ENCODE measurements at places on chromosomes 11 and 22.

GRCh38 chr11:62543680-62544444 is 2.7 kb downstream of the AHNAK start:
- no peak for DNase-seq

DNA sequence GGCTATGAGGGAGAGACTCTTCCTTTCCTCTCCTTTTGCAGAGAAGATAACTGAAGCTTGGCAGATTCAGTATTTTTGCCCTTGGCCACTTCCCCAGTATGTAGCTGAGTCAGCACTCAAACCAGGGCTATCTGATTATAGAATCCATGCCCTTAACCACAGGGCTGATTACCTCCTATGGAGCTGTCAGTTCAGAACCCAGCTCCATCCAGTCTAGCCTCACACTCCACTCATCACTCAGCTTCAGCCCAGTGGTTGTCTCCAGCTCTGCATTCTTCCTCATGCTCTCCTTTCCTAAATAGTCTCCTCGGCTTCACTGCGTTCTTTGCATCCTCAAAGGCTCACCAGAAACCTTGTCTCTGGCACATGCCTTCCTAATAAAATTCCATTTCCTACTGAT is 151.6 kb upstream of the BLID start:
- no peak for DNase-seq

- no peak for DNase-seq
Observed at GRCh38 chr11:33617672-33618350, 82.8 kb downstream of the C11orf91 start.

- no peak for DNase-seq
Observed at GRCh38 chr11:44434191-44434590, 124.3 kb upstream of the ALX4 start.

DNA sequence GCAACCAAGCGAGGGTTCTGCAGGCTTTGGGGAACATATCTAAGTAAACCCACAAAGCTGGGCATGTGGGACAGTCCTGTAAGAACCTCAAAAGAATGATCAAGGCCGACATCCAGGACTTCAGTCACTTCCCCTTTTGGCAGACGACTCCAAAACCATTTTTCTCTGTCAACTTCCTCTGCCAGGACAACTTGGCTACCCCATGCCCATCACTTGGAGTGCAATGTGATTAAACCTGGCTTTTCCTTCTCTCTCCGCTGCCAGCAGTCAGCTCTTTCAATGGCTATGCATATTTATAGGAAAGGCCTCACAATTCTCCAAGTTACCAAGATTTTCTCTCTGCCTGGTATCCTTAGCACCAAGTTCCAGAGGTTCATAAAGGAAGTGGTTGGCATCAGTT is 78.9 kb downstream of the C11orf58 start:
- no peak for DNase-seq

DNA sequence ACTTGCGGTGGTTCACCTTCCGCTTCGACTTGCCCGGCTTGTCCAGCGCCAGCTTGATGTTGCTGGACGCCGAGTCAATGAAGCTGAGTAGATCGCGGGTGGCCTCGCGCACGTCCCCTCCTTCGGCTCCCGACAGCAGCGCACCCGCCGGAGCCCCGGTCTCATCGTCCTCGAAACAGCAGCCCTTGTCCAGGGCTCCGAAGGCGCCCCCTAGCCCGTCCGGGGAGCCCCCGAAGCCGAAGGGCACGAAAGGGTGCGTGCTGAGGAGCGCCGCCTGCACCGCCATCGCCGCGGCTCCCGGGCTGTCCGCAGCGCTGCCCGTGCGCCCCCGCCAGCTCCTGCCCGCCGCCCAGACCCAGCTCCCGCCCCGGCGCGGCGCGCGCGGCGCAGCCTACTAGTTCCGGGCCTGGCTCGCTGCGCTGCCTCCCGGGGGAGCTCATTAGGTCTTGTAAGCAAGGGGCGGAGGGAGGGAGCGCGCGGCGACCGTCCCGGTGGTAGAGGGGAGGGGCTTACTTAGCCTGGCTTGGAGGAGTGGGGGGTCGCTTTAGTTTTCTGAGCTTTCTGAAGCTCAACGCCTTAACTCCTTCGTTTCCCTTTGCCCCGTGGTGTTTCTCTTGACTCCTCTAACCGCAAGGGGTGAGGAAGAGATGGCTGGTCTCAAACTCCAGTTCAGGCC is at the start of gene FAM181B:
TSS of gene FAM181B (minus strand) at position 421 of the 676 bp plus-strand sequence. CDS start at position 286, 135 bp downstream.
- DNase-seq: no peak

DNA sequence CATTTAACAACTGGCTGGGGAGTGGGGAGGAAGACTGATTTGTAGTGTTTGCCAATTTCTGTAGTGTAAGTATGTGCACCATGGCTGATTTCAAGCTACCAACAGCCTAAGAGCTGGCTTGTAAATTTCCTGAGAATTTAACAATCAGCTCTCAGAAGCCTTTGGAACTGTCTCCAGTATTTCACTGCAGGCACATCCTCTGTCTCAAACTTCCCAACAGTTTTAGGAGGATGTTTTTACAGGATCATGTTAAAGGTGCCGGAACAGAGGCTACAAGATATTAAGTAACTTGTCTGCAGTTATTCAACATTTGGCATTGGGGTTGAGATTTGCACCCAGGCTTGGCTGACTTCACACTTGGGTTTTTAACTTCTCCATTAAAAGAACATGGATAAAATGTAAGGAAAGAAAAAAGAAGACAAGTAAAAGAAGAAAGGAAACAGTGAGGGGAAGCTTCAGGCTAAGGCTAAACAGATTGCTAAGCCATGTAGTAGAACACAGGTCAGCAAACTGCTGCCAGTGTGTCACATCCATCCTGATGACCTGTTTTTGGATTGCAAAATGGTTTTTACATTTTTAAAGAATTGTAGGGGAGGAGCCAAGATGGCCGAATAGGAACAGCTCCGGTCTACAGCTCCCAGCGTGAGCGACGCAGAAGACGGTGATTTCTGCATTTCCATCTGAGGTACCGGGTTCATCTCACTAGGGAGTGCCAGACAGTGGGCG is 204.8 kb upstream of the SESN3 start:
- no peak for DNase-seq

DNA sequence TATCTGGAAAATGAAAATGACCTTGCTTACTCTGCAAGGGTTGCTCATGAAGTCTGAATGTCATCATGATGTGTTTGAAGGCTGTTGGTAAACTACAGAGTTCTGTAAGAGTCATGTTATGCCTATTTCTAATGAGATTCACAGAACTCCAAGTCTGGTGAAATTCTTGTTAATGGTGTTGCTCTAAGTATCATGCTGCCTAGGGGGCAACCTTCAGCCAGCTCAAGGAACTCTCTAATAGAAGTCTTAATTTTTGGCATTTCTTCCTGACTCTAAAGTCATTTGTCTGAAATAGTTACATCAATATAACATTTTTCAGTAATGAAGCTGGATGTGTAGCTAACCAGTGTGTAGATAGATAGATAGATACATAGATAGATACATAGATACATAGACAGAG is 302.8 kb downstream of the FAT3 start:
- no peak for DNase-seq

- no peak for DNase-seq
Observed at GRCh38 chr11:41522899-41523672, 63.6 kb upstream of the LRRC4C start.

DNA sequence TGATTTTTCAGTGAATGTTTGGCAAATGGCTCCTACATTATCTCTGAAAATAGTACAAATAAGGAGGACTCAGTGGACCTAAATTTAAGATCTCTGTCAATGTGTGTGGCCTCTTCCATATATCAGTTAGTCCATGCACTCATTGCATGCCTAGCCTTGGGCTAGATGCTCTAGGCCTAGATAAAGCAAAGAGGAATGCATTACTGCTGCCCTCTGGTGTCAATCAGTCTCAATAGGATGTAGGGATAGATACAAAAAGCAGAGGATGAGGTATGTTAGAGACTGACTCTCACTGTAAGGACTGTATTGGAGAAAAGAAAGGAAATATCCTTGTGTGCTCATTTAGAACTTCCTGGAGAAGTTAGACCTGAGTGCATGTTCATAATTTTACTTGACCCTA is 42.0 kb downstream of the MS4A2 start:
- DNase-seq: no peak

- DNase-seq: no peak
Observed at GRCh38 chr11:2551131-2551530, 106.3 kb downstream of the KCNQ1 start.

DNA sequence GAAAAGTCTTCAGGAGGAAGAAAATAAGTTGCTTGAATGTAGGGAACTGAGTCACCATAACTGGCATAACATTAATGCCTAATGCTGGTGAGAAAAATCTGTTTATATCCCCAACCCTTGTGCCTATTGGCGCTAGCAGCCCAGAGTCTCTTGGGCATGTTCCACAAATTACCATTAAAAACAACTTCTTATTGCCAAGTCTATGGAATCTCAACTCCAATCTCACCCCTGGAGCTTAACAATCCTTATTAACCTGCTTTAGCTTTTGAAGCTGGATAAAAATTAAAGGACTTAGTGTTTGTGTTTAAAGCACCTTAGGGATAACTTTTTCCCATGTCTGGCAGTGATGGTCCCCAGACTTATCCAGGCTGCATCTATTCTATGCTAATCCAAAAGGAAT is 143.0 kb downstream of the APIP start:
- no peak for DNase-seq

DNA sequence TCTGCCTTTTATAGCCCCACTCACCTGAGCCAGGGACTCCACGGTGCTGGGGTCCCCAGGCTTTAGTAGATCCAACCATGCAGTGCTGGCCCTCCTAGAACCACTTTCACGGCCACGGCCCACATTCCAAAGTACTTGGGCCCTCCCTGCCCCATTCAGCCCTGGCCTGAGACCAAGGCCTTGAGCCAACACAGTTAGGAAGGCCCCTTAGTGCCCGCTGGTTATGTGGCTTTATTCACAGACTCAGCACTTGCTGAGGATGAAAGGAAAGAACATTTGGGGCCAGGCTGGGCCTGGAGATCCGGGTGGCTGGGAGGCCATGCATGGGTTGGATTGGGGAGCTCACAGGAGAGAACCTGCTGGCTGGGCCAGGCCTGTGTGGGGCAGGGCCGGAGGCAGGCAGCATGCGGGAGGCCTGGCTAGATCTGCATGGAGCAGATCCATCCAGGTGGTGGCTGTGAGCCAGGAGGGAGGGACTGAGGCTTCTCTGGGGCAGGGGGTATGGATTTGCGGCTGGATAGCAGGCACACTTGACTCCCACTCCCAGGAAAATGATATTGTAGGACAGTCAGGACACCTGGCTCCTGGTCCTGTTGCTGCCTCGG is 12.6 kb downstream of the CHRM1 start:
- DNase-seq: no peak

DNA sequence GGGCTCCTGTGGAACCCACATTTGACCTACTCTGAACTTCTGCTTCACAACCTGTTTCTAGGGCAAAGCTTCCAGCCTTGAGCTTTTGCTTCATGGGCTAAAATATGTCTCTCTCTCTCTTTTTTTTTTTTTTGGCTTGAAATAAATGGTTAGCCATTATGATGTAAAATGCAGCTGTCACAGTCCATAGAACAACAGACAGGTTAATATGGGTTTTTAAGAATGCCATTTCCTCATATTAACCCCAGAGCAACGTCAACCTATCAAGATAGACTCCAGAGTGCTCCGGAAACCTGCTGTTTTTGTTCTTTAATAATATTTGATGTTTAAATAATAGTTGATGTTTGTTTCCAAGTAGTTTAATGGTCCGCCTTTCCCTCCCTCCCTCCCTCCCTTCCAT is 285.6 kb downstream of the TENM4 start:
- no peak for DNase-seq

All from smooth muscle cell of the brain vasculature (primary cell).